ENCODE measurements at places on chromosomes 13 and 19. TPM values are rescaled to one million over a fixed set of nuclear protein-coding genes. Genes with fewer than 3 reads are reported as not detected.

The PEAK3 gene
- total RNA-seq = not detected

The CERS1 gene
- total RNA-seq = 5.0 TPM

The S1PR4 gene
- not detected for total RNA-seq

The MTIF3 gene
- total RNA-seq = 38.2 TPM

The KLK1 gene
- total RNA-seq = not detected

The NCR1 gene
- not detected for total RNA-seq

The SPC24 gene
- 26.3 TPM for total RNA-seq

The DACH1 gene
- total RNA-seq = under 0.01 TPM

The CCDC169 gene
- total RNA-seq = 4.8 TPM

The AMER2 gene
- total RNA-seq = under 0.01 TPM

The LYPD5 gene
- total RNA-seq = 1.9 TPM

The RGL3 gene
- 4.4 TPM for total RNA-seq

The OR2Z1 gene
- not detected for total RNA-seq

The FXYD7 gene
- total RNA-seq = 0.17 TPM

The URAD gene
- total RNA-seq = not detected

The MZT1 gene
- total RNA-seq = 2.2 TPM

The ZNF283 gene
- 9.7 TPM for total RNA-seq

The EPN1 gene
- total RNA-seq = 56.9 TPM

The ZNF625 gene
- 6.7 TPM for total RNA-seq

The C19orf81 gene
- total RNA-seq = not detected

The ZNF490 gene
- 7.4 TPM for total RNA-seq

The ZNF665 gene
- total RNA-seq = 5.4 TPM

The ZNF264 gene
- total RNA-seq = 35.2 TPM

The SMIM44 gene
- not detected for total RNA-seq

The NCAN gene
- total RNA-seq = under 0.01 TPM

The ZNF324B gene
- total RNA-seq = 11.3 TPM

The CYP2F1 gene
- total RNA-seq = not detected

The ZNF844 gene
- total RNA-seq = 6.8 TPM

The KLK2 gene
- not detected for total RNA-seq

The CNOT3 gene
- 10.6 TPM for total RNA-seq

The GPC5 gene
- total RNA-seq = not detected

The GGN gene
- total RNA-seq = 0.32 TPM

The ATP4B gene
- total RNA-seq = not detected

The CYP2S1 gene
- total RNA-seq = 3.3 TPM

Measured in bronchial smooth muscle cell (primary cell).